Stimulated activated CD4-positive, alpha-beta T cell treated with anti-CD3 and anti-CD28 coated beads, Interleukin-12 subunit alpha, Interleukin-12 subunit beta, amount 100 ng/mL, for 48 hours (primary cell): ENCODE measurements at places on chromosomes 1 and 21.

DNA sequence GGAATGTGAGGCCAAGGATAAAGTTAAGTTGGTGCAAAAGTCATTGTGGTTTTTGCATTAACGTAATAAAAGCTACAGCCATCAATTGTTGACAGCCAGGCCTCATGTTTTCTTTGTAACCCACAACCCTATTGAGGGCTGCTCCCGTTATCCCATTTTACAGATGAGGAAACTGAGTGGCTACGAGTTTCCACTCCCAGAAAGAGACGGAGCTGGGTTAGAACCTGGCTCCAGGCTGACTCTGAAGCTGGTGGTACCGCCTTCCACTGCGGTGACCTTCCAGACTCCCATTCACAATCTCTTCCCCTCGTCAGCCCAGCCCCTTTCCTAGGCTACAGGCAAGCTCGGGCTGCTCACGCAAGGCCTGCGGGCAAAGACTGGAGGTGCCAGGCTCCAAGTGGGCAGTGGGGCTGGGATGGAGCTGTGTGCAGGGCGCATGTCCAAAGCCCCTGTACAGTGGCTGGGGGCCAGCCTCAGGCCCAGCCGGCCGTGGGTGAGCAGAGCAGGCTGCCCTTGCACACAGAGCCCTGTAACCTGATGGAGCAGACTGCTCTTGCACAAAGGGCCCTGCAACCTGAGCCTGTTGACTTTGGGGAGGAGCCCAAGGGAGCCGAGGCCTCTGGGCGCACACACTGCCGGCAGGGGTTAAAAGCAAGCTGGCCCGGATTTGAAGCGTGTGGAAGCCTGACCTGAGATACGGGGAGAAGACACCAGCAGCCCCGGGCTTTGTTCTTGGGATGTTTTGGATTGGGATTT, 97.4 kb upstream of the TMPRSS2 start:
- no peak for DNase-seq

GRCh38 chr1:93317207-93317606, 28.5 kb upstream of the DR1 start:
- DNase-seq = no peak

DNA sequence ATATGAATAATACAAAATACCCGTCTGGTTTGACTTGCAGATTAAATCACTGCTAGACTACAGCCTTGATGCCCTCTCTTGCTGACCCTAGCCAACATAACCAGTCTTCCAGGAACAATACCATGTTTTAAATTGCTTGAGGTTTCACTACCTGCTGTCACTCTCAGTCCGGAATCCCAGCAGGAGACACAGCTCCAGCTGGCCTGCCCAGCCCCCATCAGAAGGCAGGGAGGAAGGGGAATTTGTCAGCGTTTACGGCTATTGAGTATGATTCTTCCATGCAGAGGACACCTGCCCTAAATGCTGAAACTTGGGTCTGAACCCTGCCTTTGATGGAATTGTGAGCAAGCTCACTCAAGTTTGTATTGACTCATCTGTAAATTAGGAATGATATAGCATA, 33.0 kb downstream of the ZNF496 start:
- no peak for DNase-seq

DNA sequence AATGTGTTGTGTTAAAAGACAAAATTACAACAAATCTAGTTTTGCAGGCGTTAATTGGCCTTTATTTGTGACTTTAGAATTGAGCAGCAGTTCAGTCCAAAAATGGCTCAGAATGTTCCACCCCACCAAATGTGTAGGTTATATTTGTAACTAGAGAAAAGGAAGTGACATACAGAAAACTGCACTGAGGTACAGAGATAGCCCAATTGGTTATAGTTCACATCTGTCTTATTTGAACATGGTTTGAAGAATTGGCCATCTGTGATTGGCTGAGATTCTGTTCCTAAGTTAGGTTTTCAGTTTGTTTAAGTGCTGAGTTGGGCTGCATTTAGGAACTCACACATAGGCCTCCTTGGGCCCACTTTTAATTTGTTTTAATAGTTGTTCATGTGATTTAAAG, 12.0 kb upstream of the FMO2 start:
- DNase-seq = no peak

DNA sequence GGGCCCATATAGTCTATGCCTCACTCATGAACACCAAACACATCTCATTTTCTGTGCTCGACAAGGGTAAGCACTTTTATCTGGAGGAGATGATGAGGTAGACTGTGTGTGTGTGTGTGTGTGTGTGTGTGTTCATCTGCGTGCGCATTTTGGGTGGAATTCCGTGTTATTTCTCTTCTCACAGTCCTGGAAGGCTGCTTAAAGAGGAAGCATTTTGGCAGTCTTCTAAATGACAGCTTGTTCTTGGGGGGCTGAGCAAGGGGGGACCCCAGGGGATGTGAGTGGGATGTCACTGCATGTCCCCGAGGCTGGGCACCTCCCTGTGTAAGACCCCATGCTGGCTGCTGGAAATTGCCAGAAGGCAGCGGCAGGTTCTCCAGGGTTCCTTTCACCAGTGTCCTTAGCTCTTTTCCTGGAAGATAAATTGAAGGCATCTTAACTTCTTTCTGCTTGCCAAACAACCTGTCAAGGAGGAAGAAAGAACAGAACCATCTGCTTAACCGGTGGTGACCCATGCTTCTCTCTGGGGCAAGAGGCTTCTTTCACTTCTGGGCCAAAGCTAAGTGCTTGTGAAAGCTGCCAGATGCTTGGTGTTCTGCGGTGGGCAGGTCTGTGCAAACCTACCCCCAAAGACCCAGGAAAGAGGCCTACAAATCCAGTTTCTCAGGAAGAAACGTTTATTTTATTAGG, 9.9 kb upstream of the RD3 start:
- DNase-seq = no peak

DNA sequence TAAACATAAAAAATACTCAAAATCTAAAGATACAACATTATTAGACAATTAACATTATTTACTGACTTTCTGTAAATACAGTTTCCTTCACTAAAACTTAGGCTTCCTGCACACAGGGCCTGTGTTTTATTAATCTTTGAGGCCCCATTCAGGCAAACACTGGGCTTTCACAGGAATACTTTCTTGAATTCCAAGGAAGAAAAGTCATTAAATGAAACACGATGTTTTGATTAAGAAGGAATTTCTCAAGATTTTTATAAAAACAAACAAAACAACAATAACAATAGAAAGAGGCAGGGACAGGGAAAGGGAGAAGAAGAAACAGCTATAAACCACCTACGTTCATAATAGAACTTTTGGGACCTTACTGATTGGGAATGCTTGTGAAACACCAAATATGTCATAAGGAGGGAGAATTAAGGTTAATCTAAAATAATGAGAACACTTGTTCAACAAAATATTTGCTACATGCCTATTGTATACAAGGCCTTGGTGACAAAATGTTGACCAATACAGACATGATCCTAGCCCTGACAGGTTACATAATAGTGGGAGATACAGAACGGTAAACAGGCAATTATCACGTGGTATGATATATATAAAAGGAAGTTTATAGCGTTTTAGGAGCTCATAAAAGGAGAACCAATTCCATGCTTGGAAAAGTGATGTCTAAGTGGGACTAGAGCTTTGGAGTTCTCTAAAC, 3.6 kb downstream of the DDAH1 start:
- no peak for DNase-seq

GRCh38 chr1:206482611-206483010, 12.3 kb downstream of the IKBKE start:
- DNase-seq = no peak

DNA sequence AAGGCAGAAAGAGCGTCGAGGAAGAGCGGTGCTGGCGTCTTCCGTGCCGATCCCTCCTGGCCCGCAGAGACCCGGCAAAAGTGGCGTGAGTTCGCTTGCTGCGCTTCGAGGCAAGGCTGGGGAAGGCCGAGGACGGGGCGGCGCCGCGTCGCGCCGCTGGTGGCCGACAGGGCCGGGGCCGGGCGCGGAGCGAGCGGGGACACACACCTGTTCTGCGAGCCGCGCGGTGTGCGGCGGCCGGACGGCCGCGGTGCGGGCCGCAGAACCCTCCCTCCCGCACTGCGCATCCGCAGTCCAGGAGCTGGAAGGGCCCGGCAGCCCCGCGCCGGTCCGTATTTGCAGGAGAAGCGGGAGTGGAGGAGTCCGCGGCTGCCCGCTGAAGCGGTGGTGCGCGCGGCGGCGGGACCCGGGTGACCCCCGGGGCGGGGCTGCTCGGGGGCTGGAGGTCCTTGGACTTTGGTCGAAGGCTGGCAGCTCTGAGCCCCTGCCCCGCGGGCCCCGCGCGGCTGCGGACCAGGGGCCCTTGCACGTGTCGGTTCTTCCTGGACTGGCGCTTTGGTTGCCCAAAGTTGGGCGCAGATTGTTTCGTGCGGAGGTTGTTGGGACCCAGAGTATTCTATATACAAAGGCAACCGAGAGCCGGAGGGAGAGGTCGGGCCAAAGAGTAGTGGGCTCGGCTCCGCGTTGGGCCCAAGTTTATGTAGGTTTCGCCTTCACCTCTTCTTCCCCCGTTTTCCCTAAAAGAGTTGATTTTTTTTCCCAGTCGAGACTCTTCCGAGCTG, 2.6 kb downstream of the RNF220 start:
- DNase-seq = no peak

DNA sequence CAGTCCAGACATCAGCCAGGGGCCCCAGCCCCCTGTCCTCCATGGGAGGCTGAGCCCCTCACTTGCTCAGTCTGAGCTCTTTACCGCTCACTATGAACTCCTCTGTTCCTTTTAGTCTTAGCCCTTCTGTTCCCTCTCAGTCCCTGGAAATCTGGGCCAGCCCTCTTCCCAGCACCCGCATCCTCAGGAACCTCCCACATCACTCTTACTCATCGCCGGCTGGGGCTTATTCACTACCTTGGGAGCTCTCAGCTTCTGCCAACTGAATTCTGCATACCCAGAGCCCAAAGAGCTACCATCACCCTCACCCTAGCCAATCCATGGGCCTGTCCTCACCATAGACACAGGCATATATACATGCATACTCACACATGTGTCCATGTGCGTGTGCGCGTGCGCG, 11.5 kb downstream of the KNCN start:
- DNase-seq = no peak

- DNase-seq = no peak
These were observed 51.4 kb downstream of the RHBG start for GRCh38 chr1:156420205-156421061.

- DNase-seq = no peak
These were observed 175.8 kb downstream of the APP start for GRCh38 chr21:25994758-25995163.

DNA sequence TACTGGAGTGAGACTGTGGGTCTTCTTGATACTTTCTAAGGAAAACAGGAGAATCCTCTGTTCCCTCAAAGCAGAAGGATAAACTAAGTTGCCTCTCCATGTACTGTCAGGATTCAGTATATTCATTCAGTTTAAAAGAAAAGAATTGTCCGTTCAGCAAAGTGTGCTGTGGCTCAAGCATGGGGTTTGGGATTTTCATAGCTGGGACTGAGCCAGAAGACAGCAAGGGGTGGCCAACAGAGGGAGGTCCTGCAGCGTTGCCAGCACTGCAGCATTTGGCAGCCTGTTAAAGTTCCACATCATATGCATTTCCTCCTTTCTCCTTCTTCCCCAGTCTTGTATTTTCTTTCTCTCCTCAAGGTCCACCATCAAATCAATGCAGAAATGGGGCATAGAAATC, 75.1 kb downstream of the DTL start:
- DNase-seq = no peak

DNA sequence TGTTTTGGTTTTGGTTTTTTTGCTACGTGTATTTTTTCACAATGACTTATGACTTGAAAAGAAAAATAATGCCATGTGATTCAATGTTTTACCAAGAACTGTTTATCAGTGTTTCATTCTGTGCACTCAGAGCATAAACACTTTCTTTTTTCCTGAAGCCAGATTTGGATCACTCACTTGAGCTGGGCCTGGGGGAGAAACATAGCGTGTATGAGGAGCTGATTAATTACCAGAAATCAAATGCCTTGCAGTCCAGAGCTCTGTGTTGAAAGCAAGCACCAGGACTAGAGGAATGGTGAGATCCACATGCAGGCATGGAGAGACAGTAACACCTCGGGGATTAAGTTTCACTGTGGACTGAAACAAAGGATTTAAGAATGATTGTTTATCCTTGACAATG, 642.1 kb upstream of the ADGRL2 start:
- DNase-seq = no peak

DNA sequence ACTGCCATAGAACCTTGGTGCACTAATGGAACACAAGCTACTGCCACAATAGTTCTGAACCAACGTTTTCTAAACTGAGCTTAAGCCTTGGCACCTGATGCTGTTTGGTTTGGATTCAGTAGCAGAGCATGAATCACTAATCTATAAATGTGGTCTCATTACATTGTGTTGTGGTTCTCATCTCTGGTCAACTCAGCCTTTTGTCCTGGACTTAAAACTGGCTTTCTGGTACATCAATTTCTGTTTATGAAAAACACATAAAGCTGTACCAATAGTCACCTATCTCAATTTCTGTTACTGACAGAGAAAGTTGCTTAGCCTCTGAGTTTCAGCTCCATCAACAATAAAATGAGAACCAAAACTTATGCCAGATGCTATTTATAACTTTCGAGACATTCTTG, 197.5 kb upstream of the KIAA0040 start:
- no peak for DNase-seq

GRCh38 chr1:62508187-62508758, 71.4 kb downstream of the USP1 start:
- no peak for DNase-seq

DNA sequence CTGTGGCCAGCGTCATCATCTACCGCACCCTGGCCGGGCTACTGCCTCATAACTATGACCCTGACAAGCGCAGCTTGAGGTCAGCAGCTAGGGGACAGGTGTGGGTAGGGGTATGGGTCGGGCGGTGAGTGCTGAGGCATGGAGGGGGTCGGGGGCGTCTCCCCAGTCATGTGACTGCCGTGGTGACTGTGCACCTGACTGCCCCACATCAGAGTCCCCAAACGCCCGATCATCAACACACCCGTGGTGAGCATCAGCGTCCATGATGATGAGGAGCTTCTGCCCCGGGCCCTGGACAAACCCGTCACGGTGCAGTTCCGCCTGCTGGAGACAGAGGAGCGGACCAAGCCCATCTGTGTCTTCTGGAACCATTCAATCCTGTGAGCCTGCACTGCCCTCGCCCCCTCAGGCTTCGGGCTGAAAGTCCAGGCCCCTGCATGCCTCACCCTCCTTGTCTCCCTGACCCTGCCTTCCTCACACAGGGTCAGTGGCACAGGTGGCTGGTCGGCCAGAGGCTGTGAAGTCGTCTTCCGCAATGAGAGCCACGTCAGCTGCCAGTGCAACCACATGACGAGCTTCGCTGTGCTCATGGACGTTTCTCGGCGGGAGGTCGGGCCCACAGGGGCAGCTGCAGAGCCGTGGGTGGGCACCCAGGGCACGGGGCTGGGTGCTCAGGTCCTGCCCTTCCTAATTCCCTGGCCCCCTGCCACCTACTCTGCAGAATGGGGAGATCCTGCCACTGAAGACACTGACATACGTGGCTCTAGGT, 13.5 kb downstream of the PSRC1 start:
- no peak for DNase-seq

DNA sequence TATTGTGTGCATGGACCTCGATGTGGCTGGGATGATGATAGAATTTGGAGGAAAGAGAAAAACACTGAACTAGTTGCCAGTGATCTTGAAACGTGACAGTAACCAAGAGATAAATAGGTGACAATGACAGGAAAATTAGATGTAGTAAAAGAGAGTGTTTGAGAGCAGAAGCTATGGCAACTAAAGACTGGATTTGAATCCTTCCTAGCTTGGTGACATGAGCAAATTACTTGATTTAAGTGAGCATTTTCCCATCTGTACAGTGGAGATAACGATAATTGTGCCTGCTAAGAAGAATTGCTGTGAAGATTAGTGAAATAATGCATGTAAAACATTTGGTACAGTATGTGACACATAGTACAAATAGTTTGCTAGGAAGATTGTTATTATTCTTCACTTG, 12.7 kb downstream of the TTC3 start:
- no peak for DNase-seq
